ENCODE measurements at places on chromosomes 1 and 21.

DNA sequence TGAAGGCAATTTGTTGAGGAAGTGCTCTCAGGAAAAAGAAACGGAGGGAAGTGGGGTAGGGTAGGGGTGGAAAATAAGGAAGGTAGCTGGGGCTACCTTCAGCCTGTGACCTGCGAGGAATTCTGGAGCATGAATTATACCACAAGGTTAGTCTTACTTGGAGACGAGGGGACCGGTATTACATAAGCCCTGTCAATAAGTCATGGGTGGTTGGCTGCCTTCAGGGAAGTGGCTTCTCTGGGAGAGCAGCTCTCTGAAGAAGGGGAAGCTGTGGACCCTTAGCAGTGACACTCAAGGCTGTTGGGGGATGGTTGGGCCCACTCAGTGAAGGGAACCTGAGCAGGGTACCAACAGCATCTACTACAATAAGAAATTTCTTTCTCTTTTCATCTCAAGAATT, 111.3 kb downstream of the TNFSF18 start:
- DNase-seq = peak; percentile 27

GRCh38 chr1:4262665-4263064, 362.6 kb upstream of the C1orf174 start:
- DNase-seq = no peak

DNA sequence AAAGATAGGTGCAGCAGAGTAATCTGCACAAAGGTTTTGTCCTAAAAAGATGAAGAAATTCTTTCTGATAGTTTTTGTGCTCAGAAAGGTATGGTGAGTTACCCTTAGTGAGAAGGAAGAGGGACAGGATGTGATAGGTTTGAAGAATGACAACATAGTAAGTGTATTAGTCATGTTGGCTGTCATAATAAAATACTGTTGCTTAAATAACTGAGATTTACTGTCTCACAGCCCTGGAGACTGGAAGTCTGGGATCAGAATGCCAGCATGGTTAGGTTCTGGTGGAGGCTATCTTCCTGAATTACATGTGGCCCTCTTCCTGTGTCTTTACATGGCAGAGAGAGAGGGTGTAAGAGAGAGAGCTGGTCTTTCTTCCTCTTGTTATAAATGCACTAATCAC, 965.2 kb downstream of the TTLL7 start:
- no peak for DNase-seq

DNA sequence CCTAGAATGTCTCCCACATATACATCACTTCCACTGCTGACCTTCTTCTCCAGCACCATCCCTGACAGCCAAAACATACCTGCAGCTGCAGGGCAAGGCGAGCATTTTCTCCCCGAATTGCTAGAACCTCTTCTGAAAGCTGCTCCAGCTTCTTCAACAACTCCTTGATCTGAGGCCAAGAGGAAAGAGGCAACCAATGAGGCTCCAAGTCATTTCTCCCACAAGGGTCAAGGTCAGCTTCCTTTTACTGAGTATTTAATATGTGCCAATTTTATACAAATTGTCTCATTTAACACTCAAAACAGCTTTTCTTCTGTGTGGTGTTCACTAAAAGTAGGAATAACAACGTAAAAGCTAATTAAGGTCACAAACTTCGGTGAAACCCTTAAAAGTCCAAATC, 9.4 kb upstream of the PIAS3 start:
- no peak for DNase-seq

DNA sequence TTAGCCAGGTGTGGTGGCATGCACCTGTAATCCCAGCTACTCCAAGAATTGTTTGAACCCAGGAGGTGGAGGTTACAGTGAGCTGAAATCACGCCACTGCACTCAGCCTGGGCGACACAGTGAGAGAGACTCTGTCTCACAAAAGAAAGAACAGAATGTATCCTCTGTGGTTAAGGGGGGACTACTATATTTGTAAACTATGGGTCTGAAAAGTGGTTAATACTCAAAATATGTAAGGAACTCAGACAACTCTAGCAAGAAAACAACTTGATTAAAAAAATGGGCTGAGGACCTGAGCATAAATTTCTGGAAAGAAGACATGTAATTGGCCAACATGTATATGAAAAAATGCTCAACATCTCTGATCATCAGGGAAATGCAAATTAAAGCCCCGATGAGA, 11.2 kb downstream of the FNBP1L start:
- no peak for DNase-seq

All from hematopoietic multipotent progenitor cell (in vitro differentiated cells).